Right ventricle myocardium inferior (tissue), 1 donor: ENCODE measurements at places on chromosomes 6 and 20. TPM values are rescaled to one million over a fixed set of nuclear protein-coding genes. Genes with fewer than 3 reads are reported as not detected.

GABRR1 gene
- not detected for total RNA-seq

PBOV1 gene
- total RNA-seq: not detected

BTN1A1 gene
- not detected for total RNA-seq

GLO1 gene
- 89.5 TPM for total RNA-seq

VEGFA gene
- total RNA-seq: 242 TPM

TNF gene
- total RNA-seq: 0.51 TPM

KHDC1L gene
- total RNA-seq: not detected

FOXP4 gene
- 13.9 TPM for total RNA-seq

SEMG1 gene
- not detected for total RNA-seq

DUSP15 gene
- total RNA-seq: 2.9 TPM

HLA-F gene
- total RNA-seq: 32.6 TPM

CAGE1 gene
- total RNA-seq: 0.11 TPM

OR2B6 gene
- not detected for total RNA-seq

SPINT3 gene
- total RNA-seq: not detected

THBD gene
- 17.4 TPM for total RNA-seq

GCNT2 gene
- 51.9 TPM for total RNA-seq

CST7 gene
- total RNA-seq: 1.4 TPM

RHAG gene
- 0.76 TPM for total RNA-seq

SNAI1 gene
- total RNA-seq: 0.73 TPM

KCNK5 gene
- total RNA-seq: 0.60 TPM

PROKR2 gene
- not detected for total RNA-seq

OR2J3 gene
- total RNA-seq: not detected

SIRPB2 gene
- total RNA-seq: 4.0 TPM

SLC22A2 gene
- total RNA-seq: not detected

KCNK16 gene
- total RNA-seq: not detected

ZNF165 gene
- total RNA-seq: 0.35 TPM

COL10A1 gene
- total RNA-seq: not detected

PLCB4 gene
- 27.7 TPM for total RNA-seq

JAG1 gene
- total RNA-seq: 24.4 TPM

POPDC3 gene
- total RNA-seq: 47.8 TPM

LRRN4 gene
- 0.46 TPM for total RNA-seq

SLC22A16 gene
- total RNA-seq: 0.32 TPM

MOG gene
- 12.6 TPM for total RNA-seq

NKX2-2 gene
- not detected for total RNA-seq

PKHD1 gene
- total RNA-seq: not detected

VIP gene
- 0.41 TPM for total RNA-seq

PM20D2 gene
- total RNA-seq: 13.3 TPM

SPDEF gene
- total RNA-seq: not detected

SLC22A7 gene
- total RNA-seq: not detected

AVP gene
- total RNA-seq: 0.84 TPM

PPP1R14C gene
- 129 TPM for total RNA-seq

TUBB1 gene
- total RNA-seq: 0.27 TPM

TFAP2A gene
- 0.43 TPM for total RNA-seq

SCGN gene
- 1.2 TPM for total RNA-seq

PARD6B gene
- 5.6 TPM for total RNA-seq

OOEP gene
- not detected for total RNA-seq

CST4 gene
- not detected for total RNA-seq

SYCP2L gene
- 0.92 TPM for total RNA-seq
